Stimulated activated CD4-positive, alpha-beta T cell treated with anti-CD3 and anti-CD28 coated beads, TNF-alpha, amount 100 ng/mL, for 24 hours (primary cell): ENCODE measurements at places on chromosomes 16 and 17.

- no peak for DNase-seq
These were observed 22.8 kb downstream of the ANKFN1 start for GRCh38 chr17:56176091-56176490.

GRCh38 chr17:78281249-78281845 is 49.9 kb downstream of the TMEM235 start:
- no peak for DNase-seq

DNA sequence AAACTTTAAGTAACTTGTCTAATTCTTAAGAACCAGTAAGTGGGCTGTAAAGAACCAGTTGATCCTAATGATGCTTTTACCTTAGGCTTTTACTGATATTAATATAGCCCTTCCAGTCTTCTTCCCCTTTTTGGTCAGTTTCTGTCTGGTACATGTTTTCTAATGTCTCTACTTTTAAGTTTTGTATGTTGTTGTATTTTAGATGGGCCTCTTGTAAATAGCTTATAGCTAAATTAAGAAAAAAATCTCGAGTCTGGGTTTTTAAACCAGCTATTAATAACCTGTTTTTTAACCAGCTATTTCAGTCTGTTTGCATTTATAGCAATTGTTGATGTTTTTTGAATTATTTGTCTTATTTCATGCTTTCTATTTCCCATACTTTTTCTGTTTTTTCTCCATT is 79.0 kb downstream of the PITPNC1 start:
- no peak for DNase-seq

GRCh38 chr16:86395477-86395876 is 114.8 kb upstream of the FOXF1 start:
- no peak for DNase-seq

GRCh38 chr17:4858068-4858881 is 25.1 kb downstream of the MINK1 start:
- no peak for DNase-seq

DNA sequence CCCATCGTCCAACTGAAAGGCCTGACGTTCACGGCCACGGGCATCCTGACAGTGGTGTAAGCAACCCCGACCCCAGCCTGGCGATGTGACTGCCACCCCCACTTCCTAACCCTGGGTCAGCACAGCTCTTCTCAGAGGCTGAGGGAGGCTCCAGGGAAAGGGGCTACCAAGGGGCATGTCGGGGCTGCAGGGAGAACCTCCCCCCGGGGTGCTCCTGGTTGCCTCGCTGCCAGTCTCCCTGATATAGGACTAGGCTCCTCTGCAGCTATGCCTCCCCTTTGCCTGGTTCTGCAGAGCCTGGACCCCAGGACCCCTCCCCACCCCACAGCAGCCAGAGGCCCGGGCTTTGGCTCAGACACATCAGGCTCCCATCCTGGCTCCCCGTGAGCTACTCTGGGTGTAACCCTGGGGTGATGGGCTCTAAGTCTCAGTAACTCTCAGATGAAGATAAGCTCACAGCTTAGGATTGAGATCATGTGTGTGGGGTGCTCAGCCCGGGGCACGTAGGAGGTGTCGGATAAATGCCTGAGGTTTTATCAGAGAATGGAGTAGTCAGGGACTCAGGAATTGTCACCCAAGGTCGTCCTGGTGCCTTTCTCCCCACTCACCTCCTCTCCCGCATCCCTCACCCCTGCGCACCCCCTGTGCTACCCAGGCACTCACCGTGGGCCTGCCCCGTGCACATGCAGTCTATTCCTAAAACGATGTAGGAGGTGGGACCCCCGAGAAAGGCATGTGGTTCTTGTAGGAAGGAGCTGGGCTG is 10.6 kb downstream of the ITGAD start:
- no peak for DNase-seq

DNA sequence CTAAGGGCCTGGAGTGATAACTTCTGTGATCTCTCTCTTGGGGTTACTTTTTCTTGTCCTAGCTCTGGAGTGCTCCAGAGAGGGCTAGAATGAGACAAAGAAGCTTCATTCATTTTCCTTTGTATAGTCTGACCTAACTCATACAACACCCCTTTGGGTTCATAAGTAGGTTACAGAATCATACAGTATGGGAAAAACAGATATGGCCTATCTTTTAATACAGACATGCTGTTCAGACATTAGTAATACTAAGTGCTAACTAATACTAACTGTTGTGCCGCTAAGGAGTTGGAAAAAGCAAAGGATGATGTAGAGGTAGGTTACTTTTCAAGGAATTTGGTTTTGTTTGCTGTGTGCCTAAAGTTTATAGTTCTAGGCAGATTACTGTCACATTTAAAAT is 84.7 kb downstream of the NLK start:
- DNase-seq = no peak

DNA sequence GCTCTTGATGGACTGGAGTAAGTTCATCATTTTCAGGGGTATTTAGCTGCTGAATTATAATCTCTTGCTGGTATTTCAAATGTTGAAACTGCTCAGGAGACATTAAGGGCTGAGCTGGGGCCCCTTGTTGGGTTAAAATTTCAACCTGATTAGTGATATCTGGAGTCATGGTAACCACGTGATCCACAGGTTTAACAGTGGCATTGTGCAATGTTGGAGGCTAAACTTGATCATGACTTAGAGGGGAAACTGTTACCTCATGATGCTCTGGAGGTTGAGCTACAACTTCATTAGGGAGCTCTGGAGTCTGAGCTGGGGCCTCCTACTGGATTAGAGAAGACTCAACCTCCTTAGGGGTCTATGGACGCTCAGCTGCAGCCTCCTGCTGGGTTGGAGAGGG is 17.2 kb upstream of the MPP2 start:
- DNase-seq = no peak

DNA sequence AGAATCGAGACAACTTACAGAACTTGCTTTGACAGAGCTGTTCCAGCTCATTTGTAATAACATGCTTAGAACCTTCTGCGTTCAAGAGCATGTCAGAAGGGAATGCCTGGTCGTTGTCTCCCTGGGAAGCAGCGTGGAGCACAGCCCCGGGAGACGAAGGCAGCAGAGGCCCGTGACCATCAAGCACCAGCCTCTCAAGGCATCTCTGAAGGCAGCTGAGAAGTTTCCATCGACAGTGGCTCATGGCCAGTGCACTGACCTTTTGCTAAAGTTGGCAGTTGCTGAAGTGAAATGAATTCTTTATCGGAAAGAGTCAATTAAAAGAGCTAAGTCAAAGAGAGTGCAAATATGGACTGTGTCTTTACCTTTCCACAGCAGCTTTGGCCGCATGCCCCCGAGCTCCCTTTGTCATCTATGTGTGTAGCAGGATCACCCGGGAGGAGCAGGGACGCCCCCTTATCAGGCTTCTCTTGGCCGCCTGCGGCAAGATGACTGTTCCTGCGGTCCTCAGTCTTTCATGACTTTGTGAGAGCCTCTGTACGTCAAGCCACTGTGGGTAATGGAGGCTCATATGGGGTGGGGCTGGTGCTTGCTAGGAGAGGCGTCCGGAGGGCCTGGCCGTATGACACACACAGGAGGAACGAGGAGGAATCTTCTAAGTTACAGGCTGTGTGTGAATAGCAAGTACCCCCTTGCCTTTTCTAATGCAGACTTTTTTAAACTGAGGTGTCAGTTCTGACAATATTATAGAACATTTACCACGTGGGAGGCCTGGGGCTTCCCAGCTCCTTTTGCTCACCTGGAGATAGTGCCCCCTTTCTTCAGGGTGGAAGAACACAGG is 54.2 kb downstream of the LDHD start:
- DNase-seq = no peak

DNA sequence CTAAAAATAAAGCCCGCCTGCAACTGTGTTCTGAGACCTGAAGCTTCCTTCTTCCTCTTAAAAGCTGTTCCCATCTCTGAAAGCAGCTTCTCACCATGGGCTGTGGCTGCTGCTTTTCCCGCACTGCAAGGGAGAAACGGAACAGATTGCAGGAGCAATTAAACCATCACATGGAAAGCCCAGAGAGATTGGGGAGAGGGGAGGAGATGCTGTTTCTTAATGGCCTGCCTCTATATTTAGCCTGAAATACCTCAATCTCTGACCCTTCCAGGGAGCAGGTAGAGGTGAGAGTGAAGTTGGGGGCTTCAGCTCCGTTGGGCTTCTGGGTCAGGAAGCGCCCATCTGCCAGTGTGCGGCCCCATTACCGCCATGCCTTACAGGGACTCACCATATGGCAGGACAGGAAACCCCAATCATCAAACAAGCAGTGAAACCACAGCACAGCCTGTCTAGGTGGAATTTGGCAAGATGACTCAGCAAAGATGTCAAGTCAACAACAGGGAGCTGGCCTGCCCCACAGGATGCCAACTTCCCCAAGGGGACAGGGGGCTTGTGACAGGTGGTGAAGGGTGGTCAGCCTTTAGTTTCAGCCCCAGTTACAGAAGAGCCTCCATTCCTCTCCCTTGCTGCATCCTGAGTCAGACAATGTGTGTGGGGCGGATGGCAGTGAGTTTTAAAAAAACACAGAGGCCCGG is 286.6 kb upstream of the CCL2 start:
- DNase-seq = no peak

DNA sequence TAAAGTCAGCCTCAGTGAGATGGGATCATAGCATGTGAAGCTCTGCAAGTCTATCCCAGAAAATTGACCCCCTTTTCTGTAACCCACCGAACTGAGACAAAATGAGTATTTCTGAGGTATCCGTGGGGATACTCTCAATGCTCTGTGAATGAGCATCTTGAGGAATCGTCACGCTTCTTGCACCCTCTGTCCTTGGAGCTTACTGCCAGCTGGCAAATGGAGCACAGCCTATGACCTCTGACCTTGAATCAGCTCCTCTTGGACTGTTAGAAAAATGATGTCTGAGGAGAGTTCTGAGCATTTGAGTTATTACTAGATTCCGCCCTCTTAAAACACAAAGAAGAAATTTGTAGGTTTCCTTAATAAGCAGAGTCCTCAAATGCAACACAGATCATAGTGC is 342.1 kb downstream of the ZFHX3 start:
- no peak for DNase-seq
